T-cell (primary cell): ENCODE measurements at places on chromosomes 5 and 9. TPM values are rescaled to one million over a fixed set of nuclear protein-coding genes. Genes with fewer than 3 reads are reported as not detected.

DNA sequence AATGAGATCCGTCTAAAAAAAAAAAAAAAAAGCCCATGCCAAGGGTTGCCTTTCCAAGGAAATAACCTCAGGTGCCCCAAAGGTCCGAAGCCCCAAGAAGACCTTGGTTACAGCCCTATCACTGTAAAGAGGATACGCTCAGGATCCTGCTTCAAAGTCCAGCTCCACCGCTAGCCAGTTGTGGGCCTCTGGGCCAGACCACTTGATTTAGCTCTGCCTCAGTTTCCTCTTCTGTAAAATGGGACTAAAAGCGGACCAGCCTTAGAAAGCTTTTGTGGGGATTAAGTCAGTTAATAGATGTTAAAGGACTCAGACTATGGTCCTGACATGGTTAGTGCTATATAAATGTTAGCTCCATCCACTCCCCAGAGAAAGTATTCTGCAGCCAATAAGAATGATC lies 48.7 kb upstream of the ORM1 start:
- no peak overlapping the region for H3K27ac ChIP-seq
- no peaks in the 10 kb centered on the region for H3K4me1 ChIP-seq

DNA sequence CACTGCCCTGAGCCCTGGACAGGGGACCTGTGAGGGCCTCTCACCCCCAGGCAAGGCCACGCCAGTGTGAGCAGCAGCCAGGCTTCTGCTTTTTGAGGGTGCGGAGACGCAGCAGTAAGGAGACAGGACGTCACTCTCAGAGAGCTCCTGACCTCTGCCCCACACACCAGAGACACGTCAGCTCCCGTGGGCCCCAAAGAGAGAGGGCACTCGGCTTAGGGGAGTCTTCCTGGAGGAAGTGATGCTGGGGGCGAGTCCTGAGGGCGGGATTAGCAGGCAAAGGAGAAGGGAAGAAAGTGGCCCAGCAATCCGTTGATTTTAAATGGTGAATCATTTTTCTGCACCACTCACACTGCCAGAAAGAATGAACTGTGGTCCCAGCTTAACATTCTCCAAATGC lies 24.0 kb upstream of the SLC9A3 start:
- no peak overlapping the region for H3K4me3 ChIP-seq
- peaks cover 53% of the 10 kb centered on the region for H3K27me3 ChIP-seq
- no peak for DNase-seq
- no peaks in the 10 kb centered on the region for H3K36me3 ChIP-seq
- H3K27ac ChIP-seq = no peak overlapping the region

DNA sequence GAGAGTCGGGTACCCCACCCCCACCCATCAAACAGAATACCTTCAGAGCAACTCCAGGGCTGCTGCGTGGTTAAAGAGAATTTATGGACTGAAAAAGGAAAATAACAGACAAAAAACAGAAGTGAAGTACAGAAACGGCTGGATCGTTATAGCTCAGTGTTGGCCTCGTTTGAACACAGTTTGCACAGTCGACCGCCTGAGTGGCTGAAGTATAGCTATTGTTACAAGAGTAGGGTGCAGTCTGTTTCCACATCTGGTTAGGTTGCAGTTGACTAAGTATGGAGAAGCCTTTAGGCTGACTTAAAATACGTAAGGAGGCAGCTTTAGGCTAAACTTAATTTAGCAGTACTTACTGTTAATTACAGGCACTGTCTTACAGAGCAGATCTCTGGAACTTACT lies 121.2 kb downstream of the GCNT1 start:
- H3K27ac ChIP-seq = no peak overlapping the region
- DNase-seq = no peak
- H3K4me3 ChIP-seq = no peak overlapping the region
- H3K36me3 ChIP-seq = no peaks in the 10 kb centered on the region
- peaks cover 6% of the 10 kb centered on the region for H3K27me3 ChIP-seq

- H3K27me3 ChIP-seq = no peaks in the 10 kb centered on the region
- no peaks in the 10 kb centered on the region for H3K4me1 ChIP-seq
- H3K27ac ChIP-seq = no peak overlapping the region
- no peak overlapping the region for H3K4me3 ChIP-seq
- peaks cover 24% of the 10 kb centered on the region for H3K36me3 ChIP-seq
- no peak for DNase-seq
Measured at GRCh38 chr5:96673127-96673526, 11.0 kb downstream of the CAST start.

- H3K4me1 ChIP-seq = no peaks in the 10 kb centered on the region
- no peaks in the 10 kb centered on the region for H3K36me3 ChIP-seq
- H3K27ac ChIP-seq = no peak overlapping the region
- H3K27me3 ChIP-seq = peaks cover 7% of the 10 kb centered on the region
Measured at GRCh38 chr9:118017607-118018122, 313.5 kb downstream of the TLR4 start.

The FAM221B gene
- total RNA-seq = not detected

The ZFP2 gene
- 1.1 TPM for total RNA-seq

The THBS4 gene
- 0.51 TPM for total RNA-seq

The ADRA1B gene
- total RNA-seq = not detected
